Right hindlimb (tissue), 1 donor: ENCODE measurements at places on chromosomes 7 and 10.

GRCh38 chr7:50588937-50589336, 23.7 kb upstream of the DDC start:
- DNase-seq: no peak

DNA sequence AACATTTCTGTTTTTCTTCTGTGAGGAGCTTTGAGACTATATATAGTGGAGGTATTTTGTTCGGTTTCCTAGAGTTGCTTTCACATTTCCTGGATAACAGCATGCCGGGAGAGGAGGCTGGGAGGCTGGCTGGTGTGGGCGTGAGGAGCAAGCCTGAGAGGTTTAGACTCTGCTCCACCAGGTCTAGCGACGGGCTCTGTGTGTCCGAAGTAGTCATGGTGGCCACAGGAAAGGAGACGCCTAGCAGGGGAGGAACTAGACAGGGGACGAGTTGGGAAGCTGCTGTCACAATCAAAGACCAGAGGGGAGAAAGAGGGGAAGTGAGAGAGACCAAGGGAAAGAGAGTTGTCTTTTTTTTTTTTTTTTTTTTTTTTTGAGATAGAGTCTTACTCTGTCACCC, 19.6 kb downstream of the PTPRE start:
- no peak for DNase-seq

GRCh38 chr10:44060221-44060620, 324.7 kb downstream of the CXCL12 start:
- no peak for DNase-seq

DNA sequence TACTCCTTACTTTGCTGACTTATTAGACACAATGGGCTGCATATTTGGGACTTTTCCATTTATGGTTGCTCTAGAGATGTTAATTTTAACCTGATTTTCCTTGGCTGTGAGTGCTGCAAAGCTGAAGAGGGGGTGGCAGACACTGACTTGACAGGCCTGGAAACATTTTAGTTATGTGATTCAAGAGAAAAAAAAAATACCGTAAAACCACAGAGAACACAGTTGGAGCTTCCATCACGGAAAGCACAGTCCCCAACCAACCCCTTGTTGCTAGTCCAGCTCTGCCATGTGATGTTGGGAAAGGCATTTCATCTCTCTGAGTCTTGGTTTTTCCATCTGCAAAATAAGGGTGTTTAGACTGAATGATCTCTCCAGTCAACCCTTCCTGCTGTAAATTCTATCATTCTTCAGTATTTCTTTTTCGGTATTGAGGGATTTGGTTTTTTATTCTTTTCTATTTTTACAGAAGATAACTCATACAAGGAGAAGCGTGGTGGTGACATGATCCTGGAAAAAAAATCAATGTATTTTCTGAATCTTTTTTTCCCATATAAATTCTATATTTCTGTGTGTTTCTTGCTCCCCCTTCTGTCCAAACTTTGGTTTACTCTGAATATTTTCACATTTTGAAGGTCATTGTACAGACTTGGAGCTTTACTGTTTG, 246.1 kb downstream of the REEP3 start:
- peak; percentile 74 for DNase-seq

DNA sequence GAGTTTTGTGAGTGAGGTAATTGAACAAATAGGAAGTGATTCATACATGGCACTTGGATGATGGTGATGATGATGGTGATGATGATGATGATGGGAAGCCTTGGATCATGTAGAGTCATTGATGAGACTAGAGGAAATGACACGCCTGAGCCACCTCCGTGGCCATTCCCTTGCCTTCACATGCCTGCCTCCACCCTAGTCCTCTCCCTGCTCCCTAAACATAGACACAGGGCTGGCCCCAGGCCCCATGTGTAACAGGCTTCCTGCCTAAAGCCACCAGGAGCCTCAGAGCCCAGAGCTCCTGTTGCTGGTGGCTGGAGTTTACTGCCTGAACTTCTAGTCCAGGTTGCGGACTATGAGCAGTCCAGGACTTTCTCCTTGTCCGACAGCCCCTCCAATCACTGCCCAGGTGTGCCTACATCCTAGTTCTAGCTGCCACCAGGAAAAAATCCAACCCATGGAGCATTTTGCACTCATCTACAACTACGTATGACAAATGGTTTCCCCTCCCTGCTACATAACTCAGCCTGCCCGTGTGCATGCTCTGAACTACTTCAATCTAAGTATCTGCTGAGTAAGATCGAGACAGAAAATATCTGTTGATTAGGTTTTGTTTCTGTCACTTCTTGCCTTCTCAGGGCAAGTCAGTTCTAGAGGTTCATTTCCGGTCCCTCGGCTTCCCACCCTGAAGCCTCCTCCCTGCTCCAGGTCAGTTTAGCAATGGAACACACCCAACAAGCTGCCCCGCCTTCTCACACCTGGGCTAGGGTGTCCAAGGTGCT, 35.5 kb upstream of the KDM7A start:
- DNase-seq: no peak

GRCh38 chr10:113958631-113959382, 84.9 kb upstream of the ADRB1 start:
- peak; percentile 42 for DNase-seq

DNA sequence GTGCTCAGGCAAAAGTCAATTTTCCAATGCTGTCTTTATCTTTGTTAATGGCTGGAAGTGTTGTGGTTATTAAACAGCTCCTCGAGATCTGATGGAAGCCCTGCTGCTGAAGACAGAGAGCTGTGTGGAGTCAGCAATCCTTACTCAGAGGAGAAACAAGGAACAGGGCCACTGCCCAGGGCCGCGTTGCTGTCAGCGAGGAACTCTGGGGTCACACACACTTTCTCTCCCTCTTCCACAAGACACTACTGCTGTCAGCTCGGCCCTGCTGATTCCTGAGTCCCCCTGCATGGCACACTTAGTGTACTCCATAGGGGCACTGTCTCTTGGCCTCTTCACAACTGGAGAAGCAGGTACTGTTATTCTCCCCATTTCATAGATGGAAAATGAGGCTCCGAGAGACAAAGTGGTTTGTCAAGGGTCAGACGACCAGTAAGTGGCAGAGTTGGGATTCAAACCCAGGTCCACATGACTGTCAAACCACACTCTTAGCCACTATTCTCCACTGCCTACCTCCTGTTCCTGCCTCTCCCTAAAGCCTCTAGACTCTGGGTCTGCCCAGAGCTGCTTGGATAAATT, 29.3 kb upstream of the PDCD4 start:
- no peak for DNase-seq

- no peak for DNase-seq
Measured at GRCh38 chr7:76330673-76331072, 28.1 kb downstream of the YWHAG start.

GRCh38 chr7:87413951-87414793, 61.3 kb downstream of the ABCB4 start:
- no peak for DNase-seq

DNA sequence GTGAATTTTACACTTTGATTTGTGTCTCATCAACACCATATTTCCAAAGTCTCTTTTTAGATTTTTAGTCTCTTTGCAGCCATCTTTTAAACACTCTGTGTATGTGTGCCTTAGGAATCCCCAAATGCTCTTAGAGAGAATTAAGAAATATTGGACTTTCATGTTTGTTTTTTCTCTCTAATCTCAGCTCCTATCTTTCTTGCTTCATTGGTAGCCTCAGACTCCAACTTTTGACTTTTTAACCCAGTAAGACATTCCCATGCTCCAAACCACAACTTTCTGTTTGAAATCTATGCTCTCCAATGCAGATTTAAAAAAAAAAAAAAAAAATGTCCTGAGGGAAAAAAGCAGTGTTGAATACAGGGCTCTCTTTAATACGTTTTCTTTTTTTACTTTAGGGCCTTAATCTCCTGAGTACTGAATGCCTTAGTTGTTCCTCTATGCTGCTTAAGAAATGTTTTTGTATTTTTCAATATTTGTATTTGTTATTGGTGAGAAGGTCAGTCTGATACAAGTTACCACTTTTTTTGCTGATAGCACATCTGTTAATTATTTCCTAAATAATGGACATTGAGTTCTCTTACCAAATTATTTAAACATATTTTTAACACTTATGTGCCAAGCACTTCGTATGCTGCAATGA, 489.9 kb downstream of the NXPH1 start:
- no peak for DNase-seq

GRCh38 chr7:3579638-3580219, 278.7 kb downstream of the SDK1 start:
- no peak for DNase-seq

GRCh38 chr10:80171248-80171660, 34.1 kb downstream of the ANXA11 start:
- DNase-seq: no peak

- no peak for DNase-seq
Measured at GRCh38 chr7:83984591-83984990, 210.0 kb downstream of the SEMA3A start.

GRCh38 chr10:3468919-3469638, 296.5 kb upstream of the PITRM1 start:
- peak; percentile 82 for DNase-seq

- DNase-seq: no peak
Measured at GRCh38 chr7:55518836-55519235, 53.5 kb downstream of the VOPP1 start.

- DNase-seq: no peak
Measured at GRCh38 chr7:28623863-28624262, 211.5 kb downstream of the CREB5 start.

- no peak for DNase-seq
Measured at GRCh38 chr10:50552308-50552707, 71.4 kb downstream of the SGMS1 start.

- no peak for DNase-seq
Measured at GRCh38 chr7:157360483-157361025, 23.8 kb downstream of the DNAJB6 start.

- no peak for DNase-seq
Measured at GRCh38 chr7:114740095-114740494, 181.8 kb upstream of the MDFIC start.

DNA sequence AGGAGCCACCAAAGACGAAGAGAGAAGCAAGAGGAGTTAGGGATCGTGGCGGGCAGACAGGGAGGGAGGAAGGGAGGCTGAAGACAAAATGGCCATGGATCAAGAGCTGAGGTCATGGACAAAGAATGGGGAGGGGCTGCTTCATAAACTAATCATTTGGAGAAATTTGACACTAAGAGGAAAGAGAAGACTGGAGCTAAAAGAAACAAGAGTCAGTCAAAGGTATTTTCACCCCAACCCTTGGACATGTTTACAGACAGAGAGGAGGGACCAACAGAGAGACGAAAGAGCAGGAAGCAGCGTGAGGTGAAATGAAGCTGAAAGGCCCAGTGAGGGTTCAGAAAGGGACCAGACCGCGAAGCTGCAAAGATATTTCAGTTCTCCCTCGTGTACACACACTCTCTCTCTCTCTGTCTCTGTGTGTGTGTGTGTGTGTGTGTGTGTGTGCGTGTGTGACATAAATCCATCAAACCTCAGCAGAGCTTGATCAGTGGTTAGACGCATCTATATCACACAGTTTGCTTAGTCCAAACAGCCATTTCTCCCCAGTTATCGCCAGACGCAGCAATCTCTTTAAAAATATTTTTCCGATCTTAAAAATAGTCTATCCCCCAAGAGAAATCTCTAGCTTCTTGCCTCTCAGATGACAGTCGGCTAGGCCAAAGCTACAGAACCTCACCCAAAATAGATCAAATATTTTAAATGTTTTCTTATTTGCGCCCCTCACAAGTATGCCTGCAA, 12.5 kb upstream of the CALD1 start:
- DNase-seq: peak; percentile 60

DNA sequence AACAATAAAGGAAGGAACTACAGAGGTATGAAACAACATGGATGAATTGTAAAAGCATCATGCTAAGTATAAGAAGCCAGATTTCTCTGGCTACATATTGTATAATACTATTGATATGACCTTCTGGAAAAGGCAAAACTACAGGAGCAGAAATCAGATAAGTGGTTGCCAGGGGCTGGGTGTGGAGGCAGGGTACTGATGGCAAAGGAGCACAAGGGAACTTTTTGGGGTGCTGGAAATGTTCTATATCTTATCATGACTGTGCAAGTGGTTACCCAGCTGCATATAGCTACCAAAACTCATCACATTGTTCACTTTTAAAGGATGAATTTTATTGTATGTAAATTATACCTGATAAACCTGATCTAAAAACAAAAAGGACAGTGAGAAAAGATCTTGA, 72.4 kb downstream of the SKAP2 start:
- no peak for DNase-seq

- no peak for DNase-seq
Measured at GRCh38 chr7:2312267-2312929, 1.8 kb downstream of the SNX8 start.

DNA sequence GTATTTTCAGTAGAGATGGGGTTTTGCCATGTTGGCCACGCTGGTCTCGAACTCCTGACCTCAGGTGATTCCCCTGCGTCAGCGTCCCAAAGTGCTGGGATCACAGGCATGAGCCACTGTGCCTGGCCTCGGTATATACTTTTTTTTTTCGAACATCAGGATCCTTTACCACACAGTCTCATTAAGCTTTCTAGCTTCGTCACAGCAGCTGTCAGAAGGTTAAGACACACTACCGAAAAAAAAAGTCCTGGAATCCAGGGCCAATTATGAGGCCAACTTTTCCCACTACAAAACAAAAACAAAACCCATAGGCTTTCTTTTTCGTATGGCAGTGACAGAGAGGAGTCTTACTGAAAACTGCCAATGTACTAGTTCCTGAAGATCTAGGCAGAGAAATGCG, 30.7 kb downstream of the ZC3HC1 start:
- DNase-seq: no peak

DNA sequence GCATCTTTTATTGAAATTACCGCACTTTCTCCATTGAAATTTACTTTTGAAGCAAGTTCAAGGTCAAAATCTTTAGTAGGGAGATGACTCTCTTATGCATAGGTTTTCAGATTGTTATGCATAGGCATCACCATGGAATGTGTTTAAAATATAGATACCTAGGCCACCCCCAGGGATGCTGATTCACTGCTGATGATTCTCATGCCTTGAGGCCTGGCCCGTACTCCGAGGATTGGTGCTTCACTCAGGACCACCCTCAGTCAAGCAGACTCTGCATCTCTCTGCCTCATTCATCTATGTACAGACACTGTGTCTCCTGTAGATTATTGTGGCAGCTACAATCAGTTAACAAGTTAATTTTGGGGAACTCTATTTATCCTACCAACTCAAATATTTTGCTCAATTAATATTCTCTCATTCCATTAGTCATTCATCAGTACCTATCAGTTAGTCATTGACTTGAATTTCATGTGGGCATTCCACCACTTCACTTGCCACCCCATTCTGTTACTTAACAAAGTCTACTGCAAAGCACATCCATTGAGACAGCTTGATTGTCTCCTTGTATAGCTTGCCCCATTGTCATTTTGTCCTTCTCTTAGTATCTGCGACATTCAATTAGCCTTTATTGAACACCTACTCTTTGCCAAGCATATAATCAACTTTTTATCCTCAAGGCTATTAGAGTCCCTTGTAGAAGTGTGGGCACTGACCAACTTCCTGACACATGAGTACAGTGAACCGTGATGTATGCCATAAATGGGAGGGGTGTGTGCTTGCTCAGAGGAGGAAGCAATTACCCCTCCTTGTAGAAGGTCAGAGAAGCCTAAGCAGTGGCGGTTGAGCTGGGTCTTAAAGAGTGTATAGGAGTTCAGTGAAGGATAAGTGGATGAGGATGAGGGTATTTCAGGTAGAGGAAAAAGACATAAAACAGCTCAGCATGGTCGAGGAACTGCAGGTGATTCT, 255.6 kb upstream of the BMPER start:
- DNase-seq: no peak

- DNase-seq: no peak
Measured at GRCh38 chr10:5041471-5042023, 37.9 kb upstream of the AKR1C2 start.
